Choroid plexus epithelial cell (primary cell): ENCODE measurements at places on chromosomes 1 and 21.

DNA sequence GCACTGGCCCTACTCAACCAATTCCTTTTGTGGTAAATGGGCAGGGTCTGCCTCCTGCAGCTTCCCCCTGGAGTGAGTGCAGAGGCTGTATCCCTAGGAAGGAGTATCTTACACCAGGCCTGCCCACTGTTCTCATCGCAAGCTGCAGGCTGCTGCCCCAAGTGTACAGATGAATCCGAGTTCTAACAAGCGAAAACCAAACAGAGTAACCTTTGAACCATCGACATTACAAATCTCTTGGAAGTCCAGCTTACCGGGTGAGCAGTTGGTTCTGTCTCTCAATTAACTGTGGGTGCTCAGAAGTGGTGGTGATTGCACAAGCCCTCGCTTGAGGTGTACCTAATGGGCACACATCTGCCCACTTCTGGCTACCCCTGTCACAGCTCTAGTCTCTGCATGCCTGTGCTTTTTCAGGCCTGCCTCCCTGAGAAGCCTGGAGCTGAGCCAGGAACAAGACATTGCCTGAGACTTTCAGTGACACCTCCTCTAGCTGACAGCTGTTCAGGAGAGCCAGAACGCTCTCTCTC, 22.7 kb downstream of the INAVA start:
- DNase-seq = no peak

GRCh38 chr1:17287130-17287776, 20.7 kb upstream of the PADI4 start:
- peak; percentile 75 for DNase-seq

- no peak for DNase-seq
Measured at GRCh38 chr1:72000809-72001208, 281.5 kb downstream of the NEGR1 start.

- DNase-seq = peak; percentile 54
Measured at GRCh38 chr1:154148807-154149206, 6.1 kb downstream of the NUP210L start.

DNA sequence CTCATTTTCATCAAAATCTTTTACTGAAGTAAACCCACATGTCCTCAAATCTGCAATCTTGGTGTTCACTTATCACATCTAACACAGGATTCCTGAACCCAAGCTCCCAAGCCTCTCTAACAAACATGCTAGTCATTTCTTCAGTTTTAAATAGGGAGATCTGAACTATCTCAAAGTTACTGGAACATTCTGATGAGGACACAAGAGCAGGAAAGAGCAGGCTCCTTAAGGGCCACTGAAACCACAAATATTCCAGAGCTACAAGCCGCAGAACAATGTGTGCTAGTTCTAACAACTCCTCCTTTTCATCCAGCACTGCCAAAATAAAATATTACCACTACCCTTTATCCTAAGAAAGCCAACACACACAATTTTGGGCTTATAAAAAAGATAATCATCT, 38.9 kb downstream of the WARS2 start:
- DNase-seq = peak; percentile 99

DNA sequence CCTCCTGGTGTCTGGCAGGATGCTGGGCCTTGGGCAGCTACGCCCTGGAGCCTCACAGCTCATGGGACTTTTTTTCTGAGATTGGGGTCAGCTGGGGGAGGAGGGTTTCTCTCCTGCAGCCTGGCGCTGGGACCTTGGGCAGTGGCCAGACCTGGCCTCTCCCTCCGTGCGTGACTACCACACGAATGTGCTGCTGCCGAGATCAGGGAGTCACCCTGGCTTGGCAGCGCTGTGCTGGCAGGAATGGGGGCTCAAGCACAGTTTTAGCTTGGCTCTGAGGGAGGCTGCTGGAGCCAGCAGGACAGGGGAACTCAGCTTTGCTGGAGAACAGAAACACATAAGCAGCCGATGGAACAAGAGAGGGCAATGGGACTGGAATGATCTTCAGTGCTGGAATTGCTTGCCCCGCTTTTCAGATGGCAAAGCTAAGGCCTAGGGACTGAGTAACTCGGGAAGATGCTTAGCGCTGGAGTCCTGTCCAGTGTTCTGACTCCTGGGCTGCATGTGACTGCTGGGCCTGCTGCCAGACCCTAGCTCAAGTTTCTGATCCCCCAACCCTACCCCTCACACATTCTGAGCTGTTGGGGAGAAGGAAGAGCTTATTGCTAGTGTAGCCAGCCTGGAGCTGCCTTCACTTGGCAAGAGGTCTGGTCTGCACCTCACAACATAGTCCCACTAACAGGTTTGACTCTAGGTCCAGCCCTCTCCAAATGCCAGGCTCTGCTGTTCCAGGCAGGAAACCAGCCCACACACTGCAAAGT, 69.9 kb downstream of the NAV1 start:
- peak; percentile 46 for DNase-seq

DNA sequence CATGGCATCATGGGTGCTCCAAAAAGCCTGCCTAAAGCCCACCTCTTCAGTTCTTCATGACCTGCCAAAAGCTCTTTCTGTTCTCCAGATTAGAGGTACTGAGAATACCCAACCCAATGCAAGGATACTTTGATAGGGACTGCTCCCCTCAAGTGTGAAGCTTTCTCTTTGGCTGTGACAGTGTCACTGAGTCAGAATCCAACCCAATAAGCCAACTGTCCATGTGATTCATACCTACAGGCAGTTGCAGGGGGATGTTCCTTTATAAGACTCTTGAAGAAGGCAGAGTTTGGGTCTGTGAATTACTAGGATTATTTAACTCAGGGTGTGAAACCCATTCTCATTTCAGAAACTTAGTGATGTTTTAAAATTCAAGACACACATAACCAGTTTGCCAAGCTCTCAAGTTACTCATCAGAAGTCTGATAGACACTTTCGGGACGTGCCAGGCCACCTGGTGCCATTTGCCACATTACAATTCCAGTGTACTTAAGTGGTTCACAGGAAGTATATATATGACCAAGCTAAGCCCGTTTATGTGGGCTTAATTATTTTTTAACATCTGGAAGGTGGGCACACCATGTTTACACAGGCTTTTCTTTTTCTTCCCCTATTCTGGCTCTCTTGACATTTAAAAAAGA, 265.8 kb downstream of the NFIA start:
- DNase-seq = no peak
